ENCODE measurements at places on chromosomes 6 and 20.

DNA sequence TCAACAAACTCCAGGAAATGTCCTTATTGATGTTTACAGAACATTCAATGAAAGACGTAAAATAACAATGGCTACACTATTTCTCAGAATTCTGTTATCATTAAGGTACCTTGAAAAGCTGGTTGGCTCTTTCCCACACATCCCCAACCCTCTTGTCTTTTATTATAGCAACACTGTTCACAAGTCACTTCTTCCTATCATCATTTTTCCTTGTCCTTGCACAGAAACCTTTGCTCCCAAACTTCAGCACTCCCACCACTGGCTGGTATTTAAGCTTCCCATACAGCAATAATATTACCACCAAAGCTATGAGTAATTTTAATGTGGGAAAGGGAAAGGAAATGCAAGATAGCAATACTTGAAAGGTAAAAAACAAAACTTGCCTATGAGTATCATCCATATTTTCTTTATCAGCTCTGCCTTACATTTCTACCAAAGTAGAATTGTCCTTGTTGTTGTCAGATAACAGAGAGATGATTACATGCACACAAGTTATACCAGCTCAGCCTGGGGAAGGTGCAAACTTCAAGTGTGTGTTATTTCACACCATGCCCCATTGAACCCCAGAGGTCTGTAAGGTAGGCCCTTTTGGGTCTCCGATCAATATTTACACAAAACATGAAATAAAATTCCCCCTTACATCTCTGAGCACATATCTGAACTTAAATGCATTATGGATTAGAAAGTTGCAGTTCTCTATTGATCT lies 32.2 kb downstream of the ARHGAP18 start:
- DNase-seq, result no peak

- DNase-seq, result no peak
These were observed 62.5 kb upstream of the PTGIS start for GRCh38 chr20:49630396-49630951.

DNA sequence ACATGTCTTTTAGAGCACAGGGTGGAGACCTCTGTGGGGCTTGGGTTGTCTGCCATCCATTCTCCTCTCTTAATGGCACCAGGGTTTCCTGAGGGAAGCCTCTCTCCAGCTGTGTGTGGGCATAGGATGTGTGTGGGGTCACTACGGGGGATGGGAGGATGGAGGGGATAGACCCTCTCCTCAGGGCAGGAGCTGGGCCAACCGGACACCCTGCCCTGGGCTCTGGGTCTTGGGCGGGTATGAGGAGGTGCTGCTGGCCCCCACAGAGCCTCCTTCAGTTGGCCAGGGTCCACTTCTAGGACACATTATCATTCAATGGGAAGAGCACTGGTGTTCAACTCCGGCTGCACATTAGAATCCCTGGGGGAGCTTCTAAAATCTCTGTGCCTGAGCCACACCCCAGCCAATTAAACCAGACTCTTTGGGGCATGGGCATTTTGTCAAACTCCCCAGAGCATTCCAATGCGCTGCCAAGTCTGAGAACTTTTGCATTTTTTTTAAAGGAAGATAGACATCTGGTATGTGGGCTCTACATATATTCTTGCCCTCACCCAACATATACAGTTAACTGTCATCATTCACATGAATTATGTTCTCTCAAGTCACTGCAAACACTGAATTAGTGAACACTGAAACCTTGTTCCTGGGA lies 38.5 kb downstream of the TRAM2 start:
- no peak for DNase-seq

DNA sequence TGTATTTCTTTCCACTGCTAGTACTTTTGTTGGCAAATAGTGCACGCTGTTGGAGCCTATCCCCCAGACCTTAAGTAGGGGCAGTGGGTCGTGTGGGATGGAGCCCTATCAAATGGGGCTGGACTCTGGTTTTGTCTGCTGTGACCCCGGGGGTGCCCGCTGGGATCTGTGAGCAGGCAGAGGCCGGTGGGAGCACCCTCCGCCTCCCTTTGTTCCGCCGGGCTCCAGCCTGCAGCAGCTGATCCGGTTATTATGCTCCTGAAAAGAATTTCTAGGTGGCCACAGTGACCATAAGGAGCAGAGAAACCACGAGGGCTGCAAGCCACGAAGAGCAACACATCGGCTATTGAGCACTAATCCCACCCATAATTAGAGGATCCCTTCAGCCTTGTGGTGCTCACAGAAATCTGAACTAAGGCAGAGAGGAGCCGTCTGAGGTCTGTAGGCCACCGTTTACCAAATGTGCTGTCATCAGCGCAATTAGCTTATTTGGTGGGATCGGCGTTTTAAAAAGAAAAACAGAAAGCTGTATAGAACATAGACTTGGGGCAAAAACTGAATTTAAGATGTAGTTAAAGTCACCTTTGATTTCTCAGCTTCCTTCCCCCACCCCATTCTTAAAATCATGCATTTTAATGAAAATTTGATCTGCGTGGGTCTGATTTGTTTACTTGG lies 598.3 kb upstream of the JAG1 start:
- no peak for DNase-seq

- DNase-seq, result peak; percentile 97
These were observed 25.3 kb downstream of the TBC1D7 start for GRCh38 chr6:13302751-13303667.

- no peak for DNase-seq
These were observed 295.3 kb downstream of the PRL start for GRCh38 chr6:22001396-22002027.

- DNase-seq, result no peak
These were observed 29.1 kb downstream of the ASXL1 start for GRCh38 chr20:32387252-32387651.

DNA sequence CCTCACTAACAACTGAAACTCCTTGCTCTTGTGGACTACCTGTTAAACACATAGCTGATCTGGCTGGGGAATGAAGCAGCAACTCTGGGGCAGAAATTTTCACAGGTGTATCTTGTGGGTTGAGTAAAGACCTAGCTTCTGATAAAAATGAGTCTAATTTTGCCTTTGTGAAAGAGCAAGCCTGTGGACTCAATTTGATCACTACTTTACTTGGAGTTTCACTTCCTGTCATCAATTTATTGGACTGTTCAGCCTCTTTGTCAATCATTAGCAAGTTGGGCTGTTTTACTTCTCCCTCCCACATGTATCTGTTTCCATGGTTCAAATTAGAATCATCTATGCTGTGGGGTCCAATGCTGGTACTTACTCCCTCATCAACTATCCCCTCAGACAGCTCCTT lies 29.6 kb upstream of the CRIP3 start:
- no peak for DNase-seq

DNA sequence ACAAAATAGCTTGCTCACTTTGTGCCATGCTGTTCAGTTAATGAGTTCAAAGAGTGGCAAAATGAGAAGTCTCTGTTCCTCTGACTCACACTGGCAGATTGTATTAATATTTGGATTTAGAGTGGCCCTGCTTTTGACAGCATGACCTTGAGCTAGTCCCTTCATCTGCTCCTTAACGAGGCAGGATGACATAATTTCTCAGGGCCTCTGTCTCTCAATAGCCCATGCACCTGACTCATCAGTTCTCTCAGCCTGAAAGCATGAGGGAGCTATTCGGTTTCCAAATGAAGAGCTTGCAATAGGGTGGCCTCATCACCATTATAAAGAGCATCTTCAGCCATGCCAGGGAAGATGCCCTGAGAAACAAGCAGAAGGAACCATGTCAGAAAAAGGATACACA lies 38.2 kb downstream of the CAP2 start:
- DNase-seq, result peak; percentile 41

GRCh38 chr20:55649254-55649653 lies 356.1 kb downstream of the CBLN4 start:
- no peak for DNase-seq

- no peak for DNase-seq
These were observed 15.3 kb downstream of the IPCEF1 start for GRCh38 chr6:154341336-154341735.

GRCh38 chr20:10249048-10249770 lies 30.6 kb downstream of the SNAP25 start:
- no peak for DNase-seq

DNA sequence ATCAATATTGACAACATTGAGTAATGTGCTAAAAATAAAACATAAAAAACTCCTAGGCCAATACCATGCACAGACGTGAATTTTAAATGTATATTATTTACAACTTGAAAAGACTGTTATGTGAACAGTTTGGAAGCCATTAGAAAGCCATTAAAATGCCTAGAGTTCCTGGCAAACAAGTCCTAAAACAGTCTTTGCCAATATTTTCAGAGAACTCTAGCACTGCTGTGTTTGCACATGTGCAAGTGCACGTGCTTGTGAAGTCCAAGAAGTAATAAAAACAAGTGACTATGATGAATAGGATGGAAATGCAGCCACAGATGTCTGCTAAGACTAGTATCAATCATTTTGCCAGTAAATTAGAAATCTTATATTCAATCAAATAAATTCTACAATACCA lies 1447.6 kb downstream of the GRIK2 start:
- DNase-seq, result no peak

GRCh38 chr6:112237066-112237465 lies 17.3 kb downstream of the LAMA4 start:
- DNase-seq, result no peak

DNA sequence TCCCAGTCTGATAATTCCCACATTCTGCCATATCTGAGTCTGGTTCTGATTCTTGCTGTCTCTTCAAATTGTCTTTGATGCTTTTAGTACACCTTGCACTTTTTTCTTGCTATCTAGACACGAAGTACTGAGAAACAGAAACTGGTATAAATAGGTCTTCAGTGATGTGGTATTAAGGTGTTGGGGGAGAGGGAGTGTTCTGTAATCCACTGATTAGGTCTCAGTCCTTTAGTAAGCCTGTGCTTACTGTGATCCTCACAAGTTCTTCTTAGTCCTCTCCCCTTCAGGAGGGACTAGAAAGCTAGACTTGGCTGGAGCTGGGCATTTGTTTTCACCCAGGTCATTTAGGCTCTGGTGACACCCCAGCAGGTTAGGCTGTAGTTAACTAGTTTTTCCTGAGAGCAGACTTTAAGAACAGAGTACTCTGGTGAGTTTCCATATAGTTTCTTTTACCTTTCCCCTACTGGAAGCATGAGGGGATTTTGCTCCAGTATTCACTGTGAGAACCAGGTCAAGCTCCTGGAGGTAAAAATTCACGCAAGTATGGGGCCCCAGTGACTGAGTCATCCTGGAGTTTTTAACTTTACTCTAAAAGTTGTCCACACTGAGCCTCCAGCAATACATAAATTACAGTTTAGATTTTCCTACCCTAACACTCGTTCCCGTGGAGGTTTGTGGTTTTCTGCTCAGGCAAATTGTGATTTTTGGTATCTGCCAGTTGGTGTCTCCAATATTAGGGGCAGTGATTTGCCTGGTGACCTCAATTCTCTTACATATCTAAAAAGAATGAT lies 154.6 kb downstream of the CDKAL1 start:
- peak; percentile 92 for DNase-seq

DNA sequence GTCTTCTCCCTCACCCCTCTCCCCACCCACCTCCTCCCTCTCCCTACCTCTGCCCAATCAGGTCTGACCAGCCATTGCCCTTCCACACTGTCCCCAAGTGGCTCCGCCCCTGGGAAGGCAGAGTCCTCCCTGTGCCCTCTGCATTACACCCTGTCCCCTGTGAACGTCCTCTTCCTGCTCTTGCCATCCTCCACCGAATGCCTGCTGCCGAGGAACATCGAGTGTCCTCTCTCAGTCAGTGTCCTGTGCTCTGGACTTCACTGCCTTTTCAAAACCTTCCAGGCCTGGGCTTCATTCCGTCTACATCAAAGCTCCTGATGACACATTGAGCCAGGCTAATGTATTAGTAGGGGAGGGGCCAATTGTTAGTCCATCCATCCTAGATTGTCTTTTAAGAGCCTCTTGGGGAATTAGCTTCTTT lies 3.3 kb upstream of the PACSIN1 start:
- DNase-seq, result no peak

DNA sequence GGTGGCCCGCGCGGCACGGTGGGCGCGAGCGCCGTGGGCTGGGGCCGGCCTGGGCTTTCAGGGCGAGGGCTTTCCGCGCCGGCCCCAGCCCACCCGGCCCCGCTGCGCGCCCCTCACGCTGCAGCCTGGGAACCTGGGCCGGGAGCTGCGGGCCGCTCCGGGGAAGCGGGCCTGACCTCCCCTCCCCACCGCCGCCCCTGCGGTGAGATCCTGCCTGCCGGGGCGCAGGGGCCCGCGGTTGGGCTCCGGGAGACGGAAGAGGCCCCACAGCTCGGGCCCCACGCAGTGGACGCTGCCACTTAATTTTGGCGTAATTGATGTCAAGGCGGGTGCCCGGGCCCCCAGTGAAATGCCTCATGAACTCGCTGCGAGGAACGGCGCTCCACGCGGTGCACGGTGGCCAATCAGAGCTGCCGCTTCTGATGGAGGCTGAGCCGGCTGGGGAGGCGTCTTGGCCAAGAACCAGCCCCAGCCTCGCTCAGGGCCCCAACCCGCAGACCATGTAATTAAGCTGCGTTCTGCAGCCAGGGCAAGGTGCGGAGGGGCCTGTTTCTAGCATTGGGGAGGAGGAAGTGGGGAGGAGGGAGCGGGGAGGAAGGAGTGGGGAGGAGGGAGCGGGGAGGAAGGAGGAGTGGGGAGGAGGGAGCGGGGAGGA lies 96.1 kb upstream of the BHLHE23 start:
- DNase-seq, result no peak

DNA sequence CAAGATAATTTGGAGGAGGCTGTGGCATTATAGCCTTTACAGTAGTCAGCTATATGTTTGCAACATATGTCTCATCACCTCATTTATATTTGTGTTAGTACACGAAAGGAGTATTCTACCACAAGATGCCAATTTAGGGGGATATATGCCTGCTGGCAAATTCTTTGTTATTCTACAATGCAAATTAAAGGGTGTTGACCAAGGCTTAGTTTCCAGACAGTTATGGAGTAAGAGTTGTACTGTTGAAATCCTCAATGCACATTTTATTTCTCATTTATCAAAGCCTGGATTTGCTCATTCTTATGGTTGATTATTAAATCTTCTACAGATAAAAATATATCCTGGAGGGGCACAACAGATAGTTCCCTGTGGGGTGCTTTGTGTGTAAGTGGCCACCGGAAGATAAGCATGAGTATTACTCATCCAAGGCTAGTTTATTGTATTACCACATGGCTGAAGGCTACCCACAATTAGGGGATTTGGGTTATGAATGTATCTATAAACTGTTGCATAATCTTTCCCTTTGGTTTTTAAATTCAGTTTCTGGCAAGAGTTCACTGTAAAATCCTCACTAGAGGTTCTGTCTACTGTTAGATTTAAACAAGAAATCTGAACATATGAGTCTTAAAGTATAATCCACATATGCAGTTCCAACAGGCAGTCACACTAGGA lies 9.0 kb downstream of the CST9 start:
- DNase-seq, result no peak

DNA sequence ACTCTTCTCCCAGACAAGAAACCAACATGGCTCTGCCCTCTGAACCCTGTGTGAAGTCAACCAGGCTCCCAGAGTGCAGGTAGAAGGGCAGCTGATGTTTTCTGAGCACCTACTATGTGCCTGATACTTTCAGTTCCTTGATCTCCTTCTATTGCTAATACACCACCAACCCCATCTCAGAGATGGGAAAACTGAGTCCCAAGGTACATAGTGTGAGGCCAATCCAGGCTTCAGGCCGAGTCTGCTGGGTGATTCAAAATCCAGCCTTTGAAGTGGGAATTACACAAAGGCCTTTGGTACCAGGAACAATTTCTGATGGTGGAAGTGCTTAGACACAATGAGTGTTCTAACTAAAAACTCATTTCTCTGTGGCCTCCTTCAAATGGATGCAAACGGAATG lies 96.3 kb downstream of the NFATC2 start:
- no peak for DNase-seq

All from renal cortical epithelial cell (primary cell).